ENCODE measurements at places on chromosomes 1 and 21.

DNA sequence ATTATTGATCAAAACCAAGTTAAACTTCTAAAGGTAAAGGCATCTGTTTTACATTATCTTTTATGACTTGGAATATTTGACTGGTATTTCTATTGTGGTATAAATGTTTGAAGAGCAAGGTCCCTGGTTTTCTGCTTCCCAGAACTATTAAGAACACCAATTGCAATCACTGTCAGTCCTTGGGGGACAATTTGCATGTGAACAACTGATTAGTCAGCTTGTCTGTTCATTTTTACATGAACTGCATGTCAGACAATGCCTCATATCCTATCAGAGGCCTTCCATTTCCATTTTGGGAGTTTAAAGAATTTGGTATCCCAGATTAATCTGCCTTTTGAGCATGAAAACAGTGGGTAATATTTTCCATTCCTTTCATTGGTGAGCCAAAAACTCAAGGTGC, 654.9 kb upstream of the USP24 start:
- no peak for DNase-seq

- DNase-seq: no peak
Measured at GRCh38 chr1:203754455-203754864, 10.5 kb upstream of the LAX1 start.

DNA sequence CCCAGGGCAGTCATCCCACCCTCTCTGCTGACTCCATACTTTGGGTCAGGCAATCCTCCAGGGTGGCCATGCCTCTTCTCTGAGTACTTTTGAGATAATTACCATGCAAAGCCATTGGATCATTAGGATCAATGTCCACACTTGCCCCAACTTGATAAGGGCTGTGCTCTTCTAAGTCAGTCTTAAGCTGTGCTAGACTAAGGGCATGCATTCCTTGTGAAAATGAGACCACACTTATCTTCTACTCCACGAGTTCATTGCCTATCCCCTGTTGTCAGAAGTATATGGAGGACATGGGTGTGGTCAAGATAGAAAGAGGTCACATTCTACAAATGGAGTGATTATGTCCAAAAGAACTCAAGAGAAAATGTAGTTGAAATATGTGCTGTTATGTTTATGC, 18.9 kb upstream of the SSX2IP start:
- no peak for DNase-seq

GRCh38 chr1:145960468-145961108, 2.8 kb upstream of the LIX1L start:
- DNase-seq: peak; percentile 88

DNA sequence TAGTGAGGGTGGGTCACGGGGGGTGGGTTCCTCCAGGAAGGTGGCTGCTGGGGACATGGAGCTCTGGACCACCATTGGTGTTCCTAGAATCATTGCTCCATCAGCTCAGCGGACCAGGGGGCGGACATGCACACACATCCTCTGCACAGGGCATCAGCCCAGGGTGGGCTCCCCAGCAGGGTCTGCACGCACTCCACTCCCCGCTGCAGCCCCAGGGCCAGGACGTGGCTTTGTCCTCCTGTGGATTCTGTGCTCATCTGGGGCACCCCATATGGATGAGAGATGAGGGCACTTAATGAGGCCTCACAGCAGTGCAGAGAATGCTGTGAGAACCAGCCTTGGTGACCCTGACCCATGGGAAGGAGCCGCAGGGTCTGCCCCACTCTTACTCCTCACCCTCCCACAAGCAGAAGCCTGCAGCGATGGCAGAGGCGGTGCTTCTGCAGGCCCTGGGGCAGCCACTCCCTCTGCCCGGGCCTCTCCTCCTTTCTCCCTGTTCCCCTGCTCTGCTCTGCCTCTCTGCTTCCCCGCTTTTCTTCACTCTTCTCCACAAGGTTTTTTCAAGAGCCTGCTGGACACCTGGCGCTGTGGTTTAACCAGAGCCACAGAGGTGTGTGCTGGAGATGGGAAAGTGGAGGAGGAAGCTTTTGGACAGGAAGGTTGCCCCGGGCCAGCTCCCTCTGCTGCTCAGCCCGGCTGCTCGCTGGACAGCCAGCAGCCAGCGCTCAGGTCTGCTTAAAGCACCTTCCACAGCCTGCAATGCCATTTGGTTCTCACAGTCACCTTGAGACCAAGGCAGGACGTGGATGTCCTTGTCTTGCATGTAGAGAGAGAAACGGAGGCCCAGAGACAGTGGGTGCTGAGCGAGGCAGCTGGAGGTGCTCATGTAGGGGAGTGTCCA, 26.3 kb upstream of the PCBP3 start:
- DNase-seq: no peak

GRCh38 chr1:218164111-218164929, 120.8 kb upstream of the RRP15 start:
- DNase-seq: no peak

GRCh38 chr1:104291156-104291555, 541.5 kb downstream of the AMY1C start:
- no peak for DNase-seq

DNA sequence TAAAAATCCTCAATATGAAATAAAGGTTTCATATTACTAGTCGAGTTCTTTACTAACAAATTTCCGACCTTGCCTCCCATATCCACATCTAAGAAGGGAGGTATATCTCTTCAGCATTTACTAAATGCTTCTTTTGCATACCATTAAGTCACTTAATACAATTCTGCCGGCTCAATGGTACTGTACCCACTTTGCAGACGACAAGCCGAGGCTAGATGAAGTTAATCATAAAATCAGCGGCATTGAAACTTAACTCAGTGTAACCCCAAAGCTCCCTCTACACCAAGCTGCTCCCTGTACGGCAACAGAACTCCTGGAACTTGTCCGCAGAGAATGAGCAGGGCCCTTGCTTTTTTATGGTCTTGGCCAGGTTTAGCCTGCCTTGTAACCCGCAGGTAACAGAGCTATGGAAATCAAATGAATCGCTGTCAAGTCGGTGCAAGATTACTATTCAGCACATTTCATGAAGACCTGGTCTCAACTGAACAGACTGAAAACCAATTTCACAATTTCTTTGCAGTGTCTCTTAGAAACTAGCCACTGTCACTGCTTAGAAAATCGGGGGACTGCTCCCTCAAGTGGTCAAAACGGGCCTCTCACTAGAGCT, 738 bp downstream of the INTS7 start:
- no peak for DNase-seq

GRCh38 chr1:8633741-8634501, 183.5 kb downstream of the RERE start:
- DNase-seq: no peak

- no peak for DNase-seq
Measured at GRCh38 chr1:158329733-158330132, 1.6 kb downstream of the CD1B start.

DNA sequence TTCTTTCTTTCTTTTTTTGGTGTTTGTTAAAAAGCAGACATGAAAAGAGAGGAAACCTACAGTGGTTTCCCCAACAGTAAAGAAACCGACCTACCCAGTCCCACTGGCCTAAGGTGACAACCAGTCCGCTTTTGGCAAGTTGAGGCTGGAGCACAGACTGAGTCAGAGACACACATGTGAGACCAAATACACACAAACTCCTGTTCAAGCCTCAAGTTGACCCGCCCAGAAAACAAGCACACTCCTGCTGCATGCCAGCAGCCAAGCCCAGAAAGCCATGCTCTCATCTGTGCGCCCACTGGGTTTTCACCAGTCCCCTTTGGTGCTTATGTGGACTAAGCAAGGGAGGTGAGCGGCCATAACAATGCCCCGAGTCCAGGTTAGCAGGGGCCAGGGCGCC, 64.6 kb upstream of the GPR153 start:
- no peak for DNase-seq

- DNase-seq: no peak
Measured at GRCh38 chr1:96756789-96757188, 35.2 kb downstream of the PTBP2 start.

- no peak for DNase-seq
Measured at GRCh38 chr1:173052681-173053196, 2.0 kb upstream of the TNFSF18 start.

DNA sequence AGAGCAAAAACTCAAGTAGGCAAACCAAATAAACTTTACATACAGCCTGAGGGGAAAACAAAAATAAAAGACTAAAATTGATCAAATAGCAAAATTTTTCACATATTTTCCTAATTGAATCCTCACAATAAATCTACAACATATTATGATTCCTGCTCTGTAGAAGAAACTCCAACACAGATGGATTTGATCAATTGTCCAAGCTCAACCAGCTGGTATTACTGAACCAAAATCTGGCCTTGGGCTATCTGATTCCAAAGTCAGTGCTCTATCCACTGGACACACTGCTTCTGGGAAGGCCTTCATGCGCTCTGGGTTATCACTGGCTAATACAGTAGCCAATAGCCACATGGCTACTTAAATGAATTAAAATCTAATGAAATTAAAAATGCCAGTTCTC, 39.3 kb downstream of the PCNX2 start:
- DNase-seq: no peak

DNA sequence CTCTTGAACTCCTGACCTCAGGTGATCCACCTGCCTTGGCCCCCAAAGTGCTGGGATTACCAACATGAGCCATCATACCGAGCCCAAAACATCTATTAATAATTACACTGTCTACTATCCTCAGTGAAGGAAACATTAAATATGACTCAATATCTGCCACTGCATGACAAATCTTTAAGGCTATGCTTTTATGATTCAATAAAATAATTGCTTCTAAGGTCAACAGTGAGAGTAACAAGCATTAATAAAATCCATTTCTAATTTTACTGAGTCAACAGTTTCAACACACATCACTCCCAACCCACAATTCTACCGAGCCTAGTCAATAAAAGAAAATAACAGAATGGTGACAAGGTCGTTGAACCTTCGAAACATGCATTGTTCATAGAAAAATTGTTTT, 125.5 kb upstream of the CHRM3 start:
- DNase-seq: no peak

DNA sequence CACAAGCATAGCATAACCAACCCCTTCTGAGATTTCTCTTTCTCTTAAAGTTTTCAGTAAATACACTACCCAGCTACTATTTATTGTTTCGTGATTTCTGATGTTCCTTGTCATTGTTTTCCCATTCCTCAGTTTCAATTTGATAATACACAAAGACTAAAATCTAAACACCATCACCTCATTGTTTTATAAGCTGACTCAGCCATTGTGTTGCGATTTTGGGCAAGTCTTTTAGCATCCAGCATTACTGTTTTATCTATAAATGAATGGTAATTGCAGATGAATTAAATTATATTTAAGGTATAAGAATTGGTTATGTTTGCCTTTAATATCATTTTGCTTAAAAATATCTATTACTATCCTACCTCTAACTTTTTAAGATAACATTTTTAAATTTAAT, 1308.5 kb downstream of the PLA2G4A start:
- DNase-seq: no peak

DNA sequence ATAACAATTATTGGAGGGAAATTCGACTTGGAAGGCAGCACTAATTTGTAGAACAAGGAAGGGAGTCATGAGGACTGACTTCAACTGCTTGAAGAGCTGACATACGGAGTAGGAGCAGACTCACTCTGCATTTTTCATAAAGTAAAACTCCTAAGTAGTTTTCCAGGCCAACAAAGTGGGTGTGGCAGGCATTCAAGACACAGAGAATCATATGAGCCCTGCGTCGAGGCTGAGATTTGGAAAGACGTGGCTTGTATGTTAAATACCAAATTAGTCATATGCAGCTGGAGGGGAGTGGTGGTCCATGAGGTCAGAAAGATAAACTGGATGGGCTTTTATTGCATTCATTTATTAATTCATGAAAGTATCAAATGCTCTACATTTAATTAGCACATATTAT, 255.7 kb upstream of the JUN start:
- DNase-seq: no peak

DNA sequence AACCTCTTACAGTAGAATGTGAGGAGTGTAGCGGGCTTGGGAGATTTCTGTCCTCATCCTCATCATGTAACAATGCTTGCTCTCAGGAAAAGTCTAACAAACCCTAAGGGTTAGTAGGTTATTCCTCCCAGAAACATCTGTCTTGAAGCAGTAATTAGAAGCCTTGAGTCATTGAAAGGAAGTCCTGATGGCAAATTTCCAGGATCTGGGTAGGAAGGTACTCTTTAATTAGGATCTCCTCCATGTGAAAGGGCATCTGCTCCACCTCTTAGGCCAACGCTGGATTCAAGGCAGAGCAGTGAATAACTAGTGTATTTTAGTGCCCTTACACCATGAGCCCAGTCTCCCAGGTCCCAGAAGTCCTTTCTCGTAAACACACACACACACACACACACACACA, 106.6 kb upstream of the BARHL2 start:
- DNase-seq: no peak

GRCh38 chr1:89198491-89199072, at the start of gene GBP4:
GBP4 (minus strand) TSS chr1:89198942; CDS start chr1:89198834, 108 bp downstream.
- peak; percentile 29 for DNase-seq

- DNase-seq: peak; percentile 92
Measured at GRCh38 chr1:25895365-25895990, 10.7 kb downstream of the STMN1 start.

GRCh38 chr1:22204057-22204840, 61.4 kb upstream of the WNT4 start:
- no peak for DNase-seq

GRCh38 chr1:229585338-229585737, 26.8 kb upstream of the ABCB10 start:
- DNase-seq: no peak

GRCh38 chr1:91851130-91852010, 34.6 kb downstream of the TGFBR3 start:
- DNase-seq: peak; percentile 97

- DNase-seq: no peak
Measured at GRCh38 chr1:186670297-186671135, 9.7 kb downstream of the PTGS2 start.

DNA sequence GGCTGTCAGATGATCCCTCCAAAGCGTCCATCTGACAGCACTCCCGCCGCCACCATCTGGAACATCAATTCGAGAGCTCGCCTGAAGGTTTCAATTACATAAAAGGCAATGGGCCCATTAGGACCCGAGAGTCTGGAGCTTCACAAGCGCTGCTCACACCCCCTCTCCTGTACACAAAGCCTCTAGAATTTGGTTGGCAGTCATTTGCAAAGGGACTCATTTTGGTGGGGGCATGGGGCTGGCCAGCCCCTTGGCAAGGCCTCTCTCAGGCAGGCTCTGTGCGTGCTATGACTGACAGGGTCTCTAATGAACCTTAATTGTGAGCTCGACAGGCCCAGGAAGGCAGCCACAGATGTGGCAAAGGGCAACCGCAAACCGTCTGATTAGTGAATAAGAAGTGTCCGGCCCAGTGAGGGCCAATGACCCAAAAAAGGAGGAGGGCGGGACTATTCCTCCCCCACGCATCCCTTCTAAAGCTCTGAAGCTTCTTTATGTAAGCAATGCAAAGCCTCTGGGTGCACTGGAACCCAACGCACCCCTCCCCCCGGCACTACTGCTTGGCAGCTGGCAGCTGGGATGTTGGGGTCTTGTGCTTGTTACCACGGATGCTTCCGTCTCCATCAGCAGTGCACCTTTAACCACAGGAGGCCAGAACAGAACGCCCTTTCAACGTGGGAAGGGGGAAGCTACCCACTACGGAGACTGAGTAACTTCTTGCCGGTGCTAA, 79.4 kb downstream of the CAPZB start:
- no peak for DNase-seq

All from uterus (tissue), 4 donors.